Kidney epithelial cell (primary cell): ENCODE measurements at places on chromosomes 2 and 18.

DNA sequence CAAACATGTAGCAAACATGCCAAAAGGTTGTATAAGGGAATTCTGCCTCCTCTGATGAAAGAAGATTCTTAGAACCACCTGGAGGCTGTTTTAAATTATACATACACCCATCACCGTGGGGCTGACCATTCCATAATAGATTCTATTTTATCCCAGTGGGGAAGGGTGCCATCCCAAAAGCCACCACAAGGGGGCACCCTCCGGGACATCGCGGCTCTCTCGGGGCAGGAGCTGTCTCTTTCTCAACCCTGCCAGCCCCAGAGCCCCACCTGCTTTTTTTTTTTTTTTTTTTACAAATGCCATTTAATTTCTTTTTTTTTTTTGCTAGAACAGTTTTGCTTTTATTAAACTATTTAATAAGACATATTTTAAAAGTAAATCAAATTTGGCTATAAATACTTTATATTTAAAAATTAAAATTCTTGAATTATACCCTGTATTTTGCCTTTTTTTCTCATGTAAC is 8.6 kb upstream of the MTCL1 start:
- DNase-seq, result no peak

GRCh38 chr2:18719978-18720775 is 130.8 kb upstream of the NT5C1B start:
- DNase-seq, result peak; percentile 9

- DNase-seq, result no peak
These were observed 227.8 kb upstream of the RBBP8 start for GRCh38 chr18:22705328-22705727.

DNA sequence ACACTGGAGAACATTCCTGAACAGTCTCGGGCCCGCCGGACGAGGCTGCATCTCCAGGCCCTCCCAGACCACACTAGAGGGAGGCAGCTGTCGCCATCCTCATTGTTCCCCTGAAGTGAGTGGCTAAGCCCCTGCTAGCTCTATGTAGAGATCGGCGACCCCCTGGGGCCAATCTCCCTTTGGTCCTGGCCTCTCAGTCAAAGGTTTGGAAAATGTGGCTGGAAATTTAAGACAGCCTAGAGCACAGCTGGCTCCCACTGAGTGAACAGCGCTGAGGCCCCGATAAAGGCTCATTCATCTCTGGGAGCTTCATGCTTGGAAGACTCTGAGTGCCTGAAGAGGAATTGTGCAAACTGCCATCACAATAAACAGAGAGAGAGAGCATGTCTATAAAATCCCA is 360.3 kb downstream of the CLIP4 start:
- no peak for DNase-seq

- DNase-seq, result no peak
These were observed 264.6 kb upstream of the THUMPD2 start for GRCh38 chr2:40043641-40044040.

DNA sequence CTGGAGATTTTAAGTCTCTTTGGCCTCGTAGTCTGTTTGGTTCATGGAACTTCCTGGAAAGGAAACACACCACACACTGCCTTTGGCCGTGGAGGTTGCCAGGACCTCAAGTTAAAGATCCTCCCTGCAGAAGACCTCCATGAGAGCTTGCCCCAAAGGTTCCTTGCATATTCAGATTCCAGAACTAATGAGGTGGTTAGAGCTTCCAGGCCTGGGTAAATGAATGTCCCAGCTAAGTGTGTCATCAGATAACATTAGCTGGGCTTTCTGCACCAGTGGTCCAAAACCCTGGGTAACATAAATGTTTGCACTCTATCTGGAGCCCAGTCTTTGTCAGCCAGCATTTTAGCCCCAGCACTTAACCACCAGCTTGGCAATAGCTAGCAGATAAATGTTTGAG is 122.1 kb upstream of the EML6 start:
- DNase-seq, result peak; percentile 98

DNA sequence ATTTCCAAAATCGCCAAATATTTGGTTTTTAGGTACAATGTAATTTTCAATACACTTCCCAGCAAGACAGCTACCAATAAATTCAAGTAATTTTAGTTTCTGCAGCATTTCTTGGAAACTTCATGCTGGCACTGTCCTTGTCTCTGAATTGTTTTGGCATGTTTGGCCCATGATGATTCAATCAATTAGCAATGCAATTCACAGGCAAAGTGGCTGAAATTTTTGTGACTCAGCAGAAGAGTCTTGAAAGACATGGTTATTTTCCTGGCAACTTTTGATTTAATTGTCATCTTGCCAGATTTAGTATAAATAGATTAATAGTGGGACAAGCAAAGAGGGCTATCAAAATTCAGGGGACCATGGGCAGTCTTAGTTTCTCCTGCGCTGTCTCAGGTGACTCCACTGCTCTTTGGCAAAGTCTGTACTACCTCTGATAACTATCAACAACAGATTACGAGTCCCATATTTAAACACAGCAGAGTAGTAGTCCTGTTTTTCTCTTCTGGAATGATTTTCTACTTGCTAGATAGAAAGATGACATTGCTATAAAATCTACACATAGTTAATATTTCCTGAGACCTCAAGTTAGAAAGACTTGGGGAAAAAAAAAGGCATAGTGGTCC is 88.9 kb upstream of the CYP26B1 start:
- peak; percentile 21 for DNase-seq

DNA sequence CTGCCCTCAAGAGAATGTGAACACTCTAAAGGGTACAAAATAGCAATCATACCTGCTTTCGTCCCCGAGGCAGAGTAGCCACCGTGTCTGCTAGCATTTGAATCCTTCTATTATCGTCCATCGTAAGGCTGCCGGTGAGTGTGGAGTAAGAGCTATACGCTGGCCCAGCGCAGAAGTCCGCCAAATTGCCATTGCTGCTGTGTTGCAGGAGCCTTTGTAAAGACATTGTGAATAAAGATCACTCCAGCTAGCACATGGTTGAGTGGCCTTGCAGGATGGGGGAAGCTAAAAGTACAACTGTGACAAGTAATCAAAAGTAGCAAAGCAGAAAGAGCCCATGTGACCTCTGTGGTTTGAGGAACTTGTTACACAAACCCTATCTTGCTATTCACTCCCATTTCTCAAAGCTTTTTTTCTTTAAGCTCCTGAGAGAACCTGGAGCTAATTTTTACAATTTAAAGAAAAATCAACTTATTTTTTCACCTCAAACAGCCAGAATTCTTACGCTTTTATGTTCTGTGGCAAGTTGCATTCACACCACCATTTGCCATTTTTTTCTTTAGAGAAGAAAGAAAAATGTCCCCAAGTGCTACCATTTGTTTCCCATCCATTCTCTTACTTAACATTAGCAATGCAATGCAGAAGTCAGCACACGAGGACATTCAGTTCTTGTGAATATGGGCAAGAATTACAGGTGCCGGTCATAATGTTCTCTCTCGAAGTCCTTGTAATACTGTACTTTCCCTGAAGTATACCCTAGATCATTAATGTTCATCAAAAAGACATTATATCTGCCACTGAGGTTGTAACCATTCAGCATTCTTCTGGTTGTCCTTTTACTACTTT is at the start of gene CYTIP:
Gene CYTIP (minus strand): TSS at position 295 of the 846 bp plus-strand sequence. CDS start 69 bp downstream, at position 226.
- peak; percentile 35 for DNase-seq

GRCh38 chr2:96336873-96337272 is 1.3 kb downstream of the NCAPH start:
- no peak for DNase-seq

- DNase-seq, result no peak
These were observed 322.2 kb upstream of the MYT1L start for GRCh38 chr2:2653231-2653630.

- DNase-seq, result no peak
These were observed 135.4 kb downstream of the TRIB2 start for GRCh38 chr2:12852135-12852534.

GRCh38 chr2:46574457-46575355 is 95.3 kb downstream of the TMEM247 start:
- no peak for DNase-seq

DNA sequence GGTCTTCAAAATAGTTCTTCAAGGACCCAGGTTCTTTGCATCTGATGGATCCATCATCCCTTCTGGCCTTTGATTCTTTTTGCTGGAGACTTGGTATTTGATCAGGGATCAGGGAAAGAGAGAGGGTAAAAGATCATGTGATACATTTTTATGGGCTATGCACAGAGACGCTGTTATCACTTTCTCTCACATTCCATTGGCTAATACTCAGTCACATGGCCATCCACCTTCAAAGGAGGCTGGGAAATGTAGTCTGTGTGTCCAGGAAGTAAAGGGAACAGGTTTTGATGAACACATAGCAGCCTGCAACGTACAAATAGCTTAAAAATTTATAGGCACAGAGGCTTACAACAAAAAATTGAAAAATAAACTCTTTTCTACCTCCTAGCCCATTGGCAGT is 629.6 kb upstream of the FANCL start:
- DNase-seq, result no peak

GRCh38 chr2:128301501-128301966 is 17.1 kb downstream of the HS6ST1 start:
- DNase-seq, result peak; percentile 56

- DNase-seq, result no peak
These were observed 13.0 kb downstream of the FABP1 start for GRCh38 chr2:88114889-88115288.

- no peak for DNase-seq
These were observed 3.1 kb upstream of the MATN3 start for GRCh38 chr2:20015482-20016083.

DNA sequence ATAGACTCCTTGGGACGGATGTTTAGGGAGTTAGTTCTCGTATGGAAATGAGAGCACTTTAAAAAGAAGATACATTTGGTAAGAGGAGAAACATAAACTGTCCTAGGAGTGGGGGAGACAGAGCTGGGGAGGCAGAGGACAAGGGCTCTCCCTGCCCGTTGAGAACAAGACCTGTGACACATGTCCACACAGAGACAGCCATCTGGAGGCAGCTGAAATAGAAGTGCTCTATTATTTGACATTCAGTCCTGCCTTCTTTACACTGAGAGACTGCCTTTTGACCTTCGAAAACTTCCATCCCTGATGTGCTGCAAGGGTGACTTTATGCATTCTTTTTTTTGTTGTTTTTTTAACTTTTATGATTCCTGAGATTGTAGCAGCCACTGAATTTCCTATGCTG is 150.1 kb downstream of the UXS1 start:
- no peak for DNase-seq

DNA sequence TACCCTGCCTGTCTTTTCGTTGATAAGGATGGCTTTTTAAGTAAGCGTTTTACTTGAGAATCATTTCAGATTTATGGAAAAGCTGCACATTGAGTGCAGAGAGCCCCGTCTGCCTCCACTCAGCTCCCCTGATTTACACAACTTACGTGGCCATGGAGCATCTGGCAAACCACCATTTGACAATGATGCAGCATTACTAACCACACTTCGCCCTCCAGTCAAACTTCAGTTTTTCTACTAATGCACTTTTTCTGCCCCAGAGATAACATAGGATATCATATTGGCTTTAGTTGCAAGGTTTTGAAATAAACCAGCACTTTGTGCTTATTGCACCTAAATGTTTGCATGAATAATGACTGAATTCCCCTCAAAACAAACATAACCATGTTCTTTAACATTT is 165.1 kb upstream of the TPO start:
- DNase-seq, result no peak

GRCh38 chr18:8756571-8756970 is 51.2 kb downstream of the MTCL1 start:
- DNase-seq, result no peak

- no peak for DNase-seq
These were observed 199.8 kb downstream of the ZFP36L2 start for GRCh38 chr2:43026426-43027096.

- DNase-seq, result no peak
These were observed 36.3 kb upstream of the LBH start for GRCh38 chr2:30195016-30195415.

- DNase-seq, result peak; percentile 18
These were observed at the start of gene RFX8 for GRCh38 chr2:101474731-101475384. RFX8 (minus strand) TSS chr2:101475112; CDS start chr2:101466848, 8,264 bp downstream.

GRCh38 chr2:174259981-174260380 is 11.6 kb upstream of the OLA1 start:
- no peak for DNase-seq

DNA sequence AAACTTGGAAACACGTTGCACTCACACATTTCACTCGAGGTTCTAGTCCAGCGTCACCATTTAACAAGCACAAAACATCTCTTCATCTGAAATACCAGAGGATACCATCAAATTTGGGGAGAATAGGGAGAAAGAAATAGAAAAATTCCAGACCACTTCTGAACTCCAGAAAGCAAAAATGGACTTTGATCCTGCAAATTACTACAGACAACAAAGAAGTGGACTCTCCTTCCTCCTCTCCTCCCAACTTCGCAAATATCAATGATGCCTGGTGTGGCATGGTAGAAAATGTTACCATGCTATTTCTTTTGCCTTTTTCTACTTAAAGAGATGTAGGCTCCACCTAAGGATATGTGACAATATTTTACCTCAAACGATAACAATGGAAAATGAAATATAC is 13.5 kb downstream of the UXS1 start:
- no peak for DNase-seq

DNA sequence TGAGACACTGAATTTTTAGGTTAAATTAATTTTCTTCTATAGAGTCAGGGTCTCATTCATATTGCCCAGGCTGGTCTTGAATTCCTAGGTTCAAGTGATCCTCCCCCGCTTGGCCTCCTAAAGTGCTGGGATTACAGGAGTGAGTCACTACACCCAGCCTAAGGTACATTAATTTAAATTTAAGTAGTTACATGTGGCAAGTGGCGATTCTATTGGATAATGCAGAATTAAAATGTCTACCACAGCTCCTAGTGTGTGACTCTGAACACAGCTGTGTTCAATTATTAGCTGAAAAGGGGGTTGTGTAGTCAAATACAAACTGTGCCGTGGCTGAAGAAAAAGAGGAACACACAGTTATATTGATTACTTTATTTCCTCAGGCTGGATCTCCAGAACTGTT is 2.2 kb upstream of the CAD start:
- DNase-seq, result no peak

GRCh38 chr2:164896226-164896625 is 54.6 kb upstream of the COBLL1 start:
- DNase-seq, result no peak

- no peak for DNase-seq
These were observed 44.9 kb upstream of the BAZ2B start for GRCh38 chr2:159661286-159661685.

- DNase-seq, result no peak
These were observed 17.2 kb downstream of the TMEM127 start for GRCh38 chr2:96248624-96249023.

DNA sequence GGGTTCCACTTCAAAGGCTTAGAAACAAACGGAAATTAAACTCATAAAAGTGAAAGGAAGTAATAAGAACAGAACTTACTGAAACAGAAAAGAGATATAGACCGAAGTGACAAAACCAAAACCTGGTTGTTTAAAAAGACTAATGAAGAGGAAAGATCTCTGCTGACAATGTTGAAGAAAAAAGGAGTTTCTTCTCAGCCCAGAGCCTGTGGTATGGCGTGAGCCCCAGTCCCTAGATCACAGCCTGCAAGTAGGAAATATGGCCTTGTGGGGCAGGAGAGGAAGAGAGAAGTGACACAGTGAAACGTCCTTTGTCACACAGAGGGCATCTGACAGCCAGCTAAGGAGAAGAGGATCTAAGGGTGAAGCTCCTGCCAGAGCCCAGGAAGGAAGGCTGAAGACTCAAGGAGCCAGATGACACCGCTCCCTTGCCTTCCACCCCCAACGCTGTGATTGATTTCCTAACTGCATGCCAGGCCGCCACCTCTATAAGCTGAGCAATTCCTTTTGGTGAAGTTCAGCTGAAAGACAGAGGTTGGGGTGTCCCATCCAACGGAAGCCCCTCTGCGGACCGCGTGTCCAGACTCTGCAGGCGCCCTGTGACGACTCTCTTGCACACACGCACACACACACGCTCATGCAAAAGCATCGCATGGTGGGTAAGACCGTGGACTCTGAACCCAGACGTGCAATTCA is 141.1 kb downstream of the HDAC4 start:
- no peak for DNase-seq
